Omental fat pad (tissue), 4 donors: ENCODE measurements at places on chromosomes 7 and 10. TPM values are rescaled to one million over a fixed set of nuclear protein-coding genes. Genes with fewer than 3 reads are reported as not detected.

The ABCB1 gene
- 5.8 TPM for total RNA-seq

The STK32C gene
- total RNA-seq = 7.6 TPM

The GIMAP2 gene
- total RNA-seq = 10.4 TPM

The MYPN gene
- total RNA-seq = not detected

The PTF1A gene
- not detected for total RNA-seq

The CAV2 gene
- total RNA-seq = 171 TPM

The RAPGEF5 gene
- total RNA-seq = 79.3 TPM

The ITGA8 gene
- 13.9 TPM for total RNA-seq

The CTAGE8 gene
- 1.3 TPM for total RNA-seq

The FBXL13 gene
- 3.6 TPM for total RNA-seq

The KIAA1549 gene
- total RNA-seq = 1.6 TPM

The OR9A2 gene
- total RNA-seq = not detected

The PDE6C gene
- total RNA-seq = not detected

The STK31 gene
- total RNA-seq = 0.37 TPM

The ZSCAN21 gene
- 11.4 TPM for total RNA-seq

The CALCR gene
- total RNA-seq = 0.24 TPM

The PYROXD2 gene
- total RNA-seq = 8.5 TPM

The INMT gene
- total RNA-seq = 545 TPM

The ADCYAP1R1 gene
- total RNA-seq = 21.3 TPM

The NKX2-3 gene
- total RNA-seq = 0.63 TPM

The ZNF853 gene
- total RNA-seq = 5.6 TPM

The GPR141 gene
- total RNA-seq = 0.65 TPM

The DNAH11 gene
- 0.37 TPM for total RNA-seq

The OPALIN gene
- total RNA-seq = not detected

The PRF1 gene
- total RNA-seq = 3.2 TPM

The UTF1 gene
- not detected for total RNA-seq

The PAPOLB gene
- 0.44 TPM for total RNA-seq

The SLC26A5 gene
- total RNA-seq = 0.19 TPM

The OR2A42 gene
- not detected for total RNA-seq

The HACD1 gene
- 17.4 TPM for total RNA-seq

The FAM25A gene
- not detected for total RNA-seq

The ASNS gene
- 15.9 TPM for total RNA-seq

The NACAD gene
- 2.8 TPM for total RNA-seq
